ENCODE measurements at places on chromosomes 1 and 21. TPM values are rescaled to one million over a fixed set of nuclear protein-coding genes. Genes with fewer than 3 reads are reported as not detected.

Gene RNU11
- not detected for total RNA-seq

Gene LCE2A
- not detected for total RNA-seq

Gene RAB13
- 35.4 TPM for total RNA-seq

Gene SPRR4
- not detected for total RNA-seq

Gene VSIG8
- not detected for total RNA-seq

Gene LCA5L
- total RNA-seq = 0.38 TPM

Gene LCE6A
- not detected for total RNA-seq

Gene ZNF648
- total RNA-seq = not detected

Gene NDUFV3
- 40.8 TPM for total RNA-seq

Gene CDCP2
- 0.13 TPM for total RNA-seq

Gene C1orf167
- total RNA-seq = 0.26 TPM

Gene PDC
- not detected for total RNA-seq

Gene FAM72C
- total RNA-seq = 0.38 TPM

Gene DCST2
- under 0.01 TPM for total RNA-seq

Gene OR10J1
- not detected for total RNA-seq

Gene UBXN10
- total RNA-seq = not detected

Gene HES2
- 17.6 TPM for total RNA-seq

Gene ATAD3A
- 27.4 TPM for total RNA-seq

Gene SPATA21
- total RNA-seq = not detected

Gene MFAP2
- 55.3 TPM for total RNA-seq

Gene SHISAL2A
- total RNA-seq = not detected

Gene CMPK1
- 75.7 TPM for total RNA-seq

Gene SOAT1
- 13.4 TPM for total RNA-seq

Gene RSPH1
- total RNA-seq = not detected

Gene ERICH3
- not detected for total RNA-seq

Gene EDN2
- total RNA-seq = not detected

Gene MCOLN3
- total RNA-seq = not detected

Gene BTF3L4
- total RNA-seq = 29.9 TPM

Gene TEKT2
- total RNA-seq = 0.25 TPM

Gene GJA8
- not detected for total RNA-seq

Gene SLC35D1
- 3.7 TPM for total RNA-seq

Gene FAM110D
- total RNA-seq = 4.1 TPM
